Activated T-helper 1 cell treated with anti-CD3 and anti-CD28 coated beads, Interleukin-2, amount 50 U/mL, for 16 hours (primary cell): ENCODE measurements at places on chromosomes 1 and 21.

DNA sequence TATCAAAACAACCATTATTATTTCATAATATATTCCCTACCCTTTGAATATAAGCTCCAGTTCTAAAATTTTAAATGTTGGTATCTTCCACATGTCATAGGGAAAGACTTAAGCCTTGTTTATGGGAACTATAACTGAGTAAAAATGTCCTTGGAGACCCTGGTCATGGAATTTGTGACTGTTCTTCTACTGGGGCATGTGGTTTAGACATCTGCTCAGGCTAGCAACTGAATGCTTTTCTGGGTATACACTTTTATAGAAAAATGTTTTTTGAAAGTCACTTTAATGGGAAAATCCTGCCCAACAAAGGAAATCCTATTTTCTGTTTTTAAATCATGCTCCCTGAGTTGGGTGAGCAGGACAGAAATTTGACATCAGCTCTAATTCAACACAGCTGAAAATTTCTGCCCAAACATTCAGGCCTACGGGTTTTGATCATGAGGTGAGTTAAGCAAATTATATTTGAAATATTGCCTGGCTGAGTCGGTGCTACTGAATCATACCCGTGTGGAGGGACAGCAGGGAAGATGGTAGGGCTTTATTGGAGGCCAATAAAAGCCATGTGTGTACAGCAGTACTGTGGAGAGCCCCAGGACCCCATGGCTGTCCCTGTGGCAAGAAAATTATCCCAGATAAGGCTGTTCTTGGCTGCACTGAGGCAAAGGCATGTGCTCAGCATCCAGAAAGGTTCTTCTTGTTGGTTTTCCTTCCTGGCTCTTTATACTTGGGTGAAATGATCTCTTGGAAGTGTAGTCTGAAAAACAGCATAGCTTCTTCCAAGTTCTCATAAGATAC is 391.8 kb downstream of the DISC1 start:
- no peak for DNase-seq

DNA sequence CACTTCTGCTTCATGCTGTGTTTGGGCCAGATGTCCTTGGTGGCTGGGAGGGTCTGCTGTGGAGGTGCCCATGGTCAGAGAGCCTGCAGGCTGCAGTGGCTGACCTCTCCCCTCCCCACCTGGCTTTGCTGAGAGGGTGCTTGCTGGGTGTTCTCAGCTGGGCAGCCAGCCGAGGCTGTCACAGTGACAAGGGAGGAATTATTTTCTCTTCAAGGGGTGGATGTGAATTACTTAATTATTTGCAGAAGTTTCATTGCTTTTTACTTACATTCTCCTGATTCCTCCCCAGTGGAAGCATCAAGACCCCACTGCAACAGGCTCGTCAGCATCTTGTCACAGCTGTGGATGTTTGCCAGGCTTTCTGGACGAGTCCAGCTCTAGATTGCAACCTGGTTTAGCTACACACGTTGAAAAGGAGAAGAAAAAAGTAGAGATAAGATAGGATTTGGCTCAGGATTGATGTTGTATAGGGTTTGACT is 70.3 kb downstream of the GALNT2 start:
- no peak for DNase-seq

GRCh38 chr1:225879521-225880221 is 2.5 kb downstream of the TMEM63A start:
- DNase-seq, result no peak

- no peak for DNase-seq
These were observed 5.2 kb downstream of the ADAMTS5 start for GRCh38 chr21:26961698-26962097.

- no peak for DNase-seq
These were observed 14.4 kb downstream of the FRRS1 start for GRCh38 chr1:99751877-99752504.

- DNase-seq, result no peak
These were observed 28.6 kb upstream of the TXLNA start for GRCh38 chr1:32150847-32151246.

- DNase-seq, result no peak
These were observed 17.4 kb downstream of the PIK3C2B start for GRCh38 chr1:204477036-204477740.

DNA sequence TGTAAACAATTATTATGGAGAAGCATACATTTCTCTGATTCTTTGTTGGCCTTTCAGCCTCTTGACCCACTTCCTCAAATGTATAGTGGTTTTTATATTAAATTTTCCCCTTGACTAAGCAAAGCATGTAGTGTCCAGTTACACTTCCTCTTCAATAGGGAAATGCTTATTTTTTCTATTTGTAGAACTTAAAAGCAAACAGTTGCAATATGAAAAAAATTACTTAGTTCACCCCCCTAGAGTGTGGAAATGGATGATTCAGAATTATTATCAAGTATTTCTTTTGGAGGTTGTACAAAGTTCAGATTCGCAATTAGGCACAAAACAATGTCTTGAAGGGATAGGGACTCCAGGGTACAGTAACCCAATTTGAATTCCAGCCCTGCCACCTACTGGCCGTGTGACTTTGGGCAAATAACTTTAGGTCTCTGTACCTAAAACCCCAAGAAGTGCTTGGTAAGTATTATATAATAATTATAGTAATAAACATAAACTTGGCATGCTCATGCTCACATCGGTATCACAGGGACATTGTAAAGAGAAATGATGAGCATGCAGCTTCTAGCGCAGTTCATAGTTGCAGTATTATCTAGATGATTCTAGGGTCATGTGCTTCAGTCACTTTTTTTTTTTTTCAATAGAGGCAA is 28.6 kb upstream of the IFNGR2 start:
- no peak for DNase-seq

- no peak for DNase-seq
These were observed 3.0 kb downstream of the PLA2G2A start for GRCh38 chr1:19976317-19977003.

DNA sequence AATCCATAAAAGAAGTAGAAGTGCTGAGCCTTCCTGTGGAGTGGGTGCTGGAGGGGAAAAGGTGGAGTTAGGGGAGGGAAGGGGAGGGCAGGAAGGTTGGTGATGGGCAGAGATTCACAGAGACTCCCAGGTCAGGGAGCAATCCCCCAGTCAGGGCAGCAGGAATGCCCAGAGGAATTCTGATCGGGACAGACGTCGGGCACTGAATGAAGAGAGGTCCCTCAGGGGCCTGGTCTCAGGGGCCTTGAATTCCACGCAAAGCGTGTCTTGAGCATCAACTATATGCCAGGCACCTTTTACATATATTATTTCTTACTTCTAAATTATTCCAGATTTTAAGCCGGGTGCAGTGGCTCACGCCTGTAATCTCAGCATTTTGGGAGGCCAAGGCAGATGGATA is 7.2 kb upstream of the PADI1 start:
- DNase-seq, result no peak

GRCh38 chr1:225762444-225762843 is 15.2 kb upstream of the SRP9 start:
- DNase-seq, result no peak
